ENCODE measurements at places on chromosomes 2 and 18.

DNA sequence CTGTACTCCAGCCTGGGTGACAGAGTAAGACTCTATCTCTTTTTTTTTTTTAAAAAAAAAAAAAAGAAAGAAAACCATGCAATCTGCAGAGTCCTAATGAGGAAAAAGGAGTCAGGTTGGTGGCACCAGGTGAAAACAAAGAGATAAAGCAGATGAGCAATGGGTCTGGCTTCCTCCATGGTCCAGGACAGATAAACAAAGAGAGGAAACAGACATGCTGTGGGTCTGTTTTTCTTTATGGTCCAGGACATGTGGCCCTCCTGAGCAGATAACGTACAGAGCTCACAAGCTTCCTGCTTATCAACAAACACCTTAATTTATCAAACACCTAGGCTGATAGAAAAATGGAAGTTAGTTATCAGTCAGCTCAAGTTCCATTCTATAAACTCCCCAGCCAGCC is 24.4 kb upstream of the TUBB6 start:
- no peak for DNase-seq

DNA sequence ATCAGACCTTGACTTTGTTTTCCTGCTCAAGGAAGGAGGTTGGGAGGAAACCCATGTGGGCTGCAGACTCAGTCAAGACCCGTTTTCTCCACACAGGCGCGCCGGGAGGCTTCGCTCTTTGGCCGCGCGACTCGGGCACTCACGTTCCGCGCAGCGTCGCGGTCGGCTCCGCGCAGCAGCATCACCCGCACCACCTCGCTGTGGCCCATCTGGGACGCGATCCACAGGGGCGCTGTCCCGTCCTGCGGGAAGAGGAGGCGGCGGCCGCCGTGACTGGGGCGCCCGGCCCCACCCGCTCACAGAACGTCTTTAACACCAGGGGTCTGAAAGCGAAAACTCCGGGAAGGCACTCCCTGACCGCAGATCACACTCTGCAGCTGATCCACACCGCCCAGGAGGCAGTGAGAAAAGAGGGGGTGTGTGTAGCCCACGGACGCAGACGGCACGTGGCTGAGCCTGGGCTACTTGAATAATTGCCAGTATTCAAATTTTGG is 33.1 kb upstream of the NPC1 start:
- no peak for DNase-seq

DNA sequence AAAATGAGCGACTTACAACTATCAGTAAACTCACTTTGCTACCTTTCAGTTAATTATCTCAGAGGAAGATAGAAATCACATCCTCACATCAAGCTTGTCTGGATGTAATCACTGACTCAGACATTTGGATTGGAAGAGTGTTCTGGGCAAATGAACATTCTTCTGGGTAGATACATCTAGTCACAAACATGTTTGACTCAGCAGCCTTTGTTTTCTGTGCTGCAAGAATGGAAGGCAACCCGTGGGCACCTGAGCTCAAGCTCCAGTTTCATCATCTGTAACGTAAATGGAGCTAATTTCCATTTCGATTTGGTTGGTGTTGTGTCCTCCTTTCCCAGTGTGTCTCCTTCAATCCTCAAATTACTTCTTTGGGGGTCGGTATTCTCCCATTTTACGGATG is 58.5 kb downstream of the ACAA2 start:
- no peak for DNase-seq

DNA sequence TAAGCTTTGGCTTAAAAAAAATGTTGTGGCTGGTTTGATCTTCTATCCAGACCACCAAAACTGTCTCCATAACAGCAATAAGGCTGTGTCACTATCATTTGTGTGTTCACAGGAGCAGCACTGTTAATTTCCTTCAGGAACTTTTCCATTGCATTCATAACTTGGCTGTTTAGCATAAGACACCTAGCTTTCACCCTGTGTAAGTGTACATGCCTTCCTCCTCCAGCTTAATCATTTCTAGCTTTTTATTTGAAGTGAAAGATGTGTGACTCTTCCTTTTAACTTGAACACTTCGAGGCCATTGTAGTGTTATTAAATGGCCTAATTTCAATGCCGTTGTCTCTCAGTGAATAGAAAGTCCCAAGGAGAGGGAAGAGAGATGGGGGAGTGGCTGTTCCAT is 352.9 kb upstream of the VWC2L start:
- DNase-seq = no peak

DNA sequence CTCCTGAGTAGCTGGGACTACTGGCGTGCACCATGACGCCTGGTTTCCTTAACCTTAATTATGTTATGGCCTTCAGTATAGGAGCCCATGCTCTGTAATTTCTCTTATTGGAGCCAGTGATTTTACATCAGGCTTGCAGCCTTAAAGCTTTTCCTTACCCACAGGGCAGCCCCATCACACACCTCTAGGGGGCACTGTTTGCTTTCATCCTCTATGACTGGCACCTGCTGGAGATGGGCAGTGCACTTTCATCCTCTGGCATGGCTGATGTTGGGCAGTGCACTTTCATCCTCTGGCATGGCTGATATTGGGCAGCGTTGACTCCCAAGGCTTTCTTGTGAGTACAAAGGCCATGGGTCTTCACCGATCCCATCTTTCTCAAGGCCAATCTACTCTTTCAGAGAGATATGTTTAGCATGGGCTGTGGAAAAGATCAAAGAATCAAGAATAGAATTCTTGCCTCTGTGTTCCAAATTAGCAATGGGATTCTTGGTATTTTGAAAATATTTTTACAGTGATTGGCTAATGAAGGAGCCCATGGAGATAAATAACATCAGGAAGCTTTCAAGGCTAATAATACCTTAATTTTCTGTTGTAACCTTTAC is 80.7 kb upstream of the MEX3C start:
- DNase-seq = peak; percentile 64

GRCh38 chr2:8767324-8767723 is 70.1 kb downstream of the KIDINS220 start:
- DNase-seq = no peak

- DNase-seq = no peak
Measured at GRCh38 chr2:109481196-109481555, 132.6 kb downstream of the SEPTIN10 start.

GRCh38 chr18:28826107-28826506 is 649.2 kb upstream of the CDH2 start:
- no peak for DNase-seq

DNA sequence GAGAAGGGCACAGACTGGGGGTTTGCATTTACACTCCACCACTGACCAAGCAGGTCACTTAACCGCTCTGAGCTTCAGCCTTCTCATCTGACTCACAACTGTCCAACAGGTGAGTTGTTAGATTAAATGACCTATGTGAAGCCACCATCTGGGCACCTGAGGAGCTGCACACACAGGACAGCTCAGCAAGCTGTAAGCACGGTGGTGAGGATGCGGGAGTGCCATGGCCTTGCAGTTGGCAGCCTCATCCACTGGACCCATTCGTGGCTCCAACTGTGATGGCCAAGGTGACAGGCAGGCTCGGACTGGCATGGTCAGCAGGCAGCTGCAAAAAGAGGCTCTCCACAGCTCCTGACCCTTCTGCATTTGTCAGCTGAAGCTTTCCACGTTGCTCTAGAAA is 23.3 kb upstream of the AMMECR1L start:
- no peak for DNase-seq

- DNase-seq = peak; percentile 71
Measured at GRCh38 chr18:3380384-3380961, 69.5 kb upstream of the TGIF1 start.

GRCh38 chr2:224084266-224084892 is 45.3 kb upstream of the SERPINE2 start:
- no peak for DNase-seq

GRCh38 chr2:66432801-66433694 is 1.9 kb upstream of the MEIS1 start:
- peak; percentile 35 for DNase-seq

DNA sequence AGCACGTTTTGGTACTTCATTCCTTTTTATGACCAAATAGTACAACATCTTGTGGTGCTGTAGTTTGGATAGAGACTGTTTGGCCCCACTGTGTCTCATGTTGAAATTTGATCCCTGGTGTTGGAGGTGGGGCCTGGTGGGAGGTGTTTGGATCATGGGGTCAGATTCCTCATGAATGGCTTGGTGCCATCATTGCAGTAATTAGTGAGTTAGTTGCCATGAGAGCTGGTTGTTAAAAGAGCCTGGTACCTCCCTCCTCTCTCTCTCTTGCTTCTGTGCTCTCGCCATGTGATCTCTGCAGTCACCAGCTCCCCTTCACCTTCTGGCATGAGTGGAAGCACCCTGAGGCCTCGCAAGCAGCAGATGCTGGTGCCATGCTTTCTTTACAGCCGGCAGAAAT is 50.9 kb downstream of the NCAPH start:
- no peak for DNase-seq

DNA sequence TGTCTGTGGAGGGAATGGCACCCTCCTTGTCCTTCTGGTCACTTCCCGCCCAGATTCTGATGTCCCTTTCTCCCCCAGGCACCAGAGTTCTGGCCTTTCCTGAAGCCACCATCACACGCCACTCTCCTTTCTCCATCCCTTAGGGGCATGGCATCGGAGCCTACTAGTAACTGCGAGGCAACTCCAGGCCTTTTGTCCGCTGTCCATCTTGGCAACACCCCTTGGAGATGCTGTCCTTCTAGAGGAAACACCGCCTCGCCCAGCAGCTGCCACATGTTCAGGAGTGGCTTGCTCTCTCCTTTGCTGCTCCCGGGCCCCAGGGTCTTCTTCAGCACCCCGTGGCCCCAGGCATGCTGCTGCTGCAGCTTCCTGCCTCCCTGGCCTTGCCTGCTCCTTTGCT is 267.0 kb downstream of the SRBD1 start:
- no peak for DNase-seq

GRCh38 chr18:74204526-74205152 is 56.3 kb downstream of the TIMM21 start:
- no peak for DNase-seq

DNA sequence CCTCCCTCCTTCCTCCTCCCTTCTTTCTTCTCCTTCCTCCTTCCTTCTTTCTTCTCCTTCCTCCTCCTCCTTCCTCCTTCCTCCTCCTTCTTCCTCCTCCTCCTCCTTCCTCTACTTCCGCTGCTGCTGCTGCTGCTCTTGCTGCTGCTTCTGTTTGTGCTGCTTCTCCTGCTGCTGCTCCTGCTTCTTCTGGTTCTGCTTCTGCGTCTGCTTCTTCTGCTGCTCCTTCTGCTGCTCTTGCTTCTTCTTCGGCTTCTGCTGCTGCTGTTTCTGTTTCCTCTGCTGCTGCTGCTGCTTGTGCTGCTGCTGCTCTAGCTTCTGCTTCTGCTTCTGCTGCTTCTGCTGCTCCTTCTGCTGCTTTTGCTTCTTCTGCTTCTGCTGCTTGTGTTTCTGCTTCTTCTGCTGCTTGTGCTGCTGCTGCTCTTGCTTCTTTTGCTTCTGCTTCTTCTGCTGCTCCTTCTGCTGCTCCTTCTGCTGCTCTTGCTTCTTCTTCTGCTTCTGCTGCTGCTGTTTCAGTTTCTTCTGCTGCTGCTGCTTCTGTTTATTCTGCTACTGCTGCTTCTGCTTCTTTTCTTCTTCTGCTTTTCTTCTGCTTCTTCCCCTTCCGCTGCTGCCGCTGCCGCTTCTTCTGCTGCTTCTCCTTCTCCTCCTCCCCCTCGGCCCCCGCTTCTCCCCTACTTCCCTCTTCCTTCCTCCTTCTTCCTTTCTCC is 8.6 kb downstream of the SNRNP27 start:
- no peak for DNase-seq

GRCh38 chr2:229416116-229416694 is 145.1 kb upstream of the PID1 start:
- DNase-seq = no peak

GRCh38 chr2:44981714-44982108 is 27.5 kb downstream of the SIX2 start:
- DNase-seq = peak; percentile 60

- peak; percentile 1 for DNase-seq
Measured at GRCh38 chr18:30970196-30970816, 72.2 kb downstream of the DSC3 start.

- DNase-seq = no peak
Measured at GRCh38 chr18:26532367-26533340, 15.7 kb downstream of the KCTD1 start.

DNA sequence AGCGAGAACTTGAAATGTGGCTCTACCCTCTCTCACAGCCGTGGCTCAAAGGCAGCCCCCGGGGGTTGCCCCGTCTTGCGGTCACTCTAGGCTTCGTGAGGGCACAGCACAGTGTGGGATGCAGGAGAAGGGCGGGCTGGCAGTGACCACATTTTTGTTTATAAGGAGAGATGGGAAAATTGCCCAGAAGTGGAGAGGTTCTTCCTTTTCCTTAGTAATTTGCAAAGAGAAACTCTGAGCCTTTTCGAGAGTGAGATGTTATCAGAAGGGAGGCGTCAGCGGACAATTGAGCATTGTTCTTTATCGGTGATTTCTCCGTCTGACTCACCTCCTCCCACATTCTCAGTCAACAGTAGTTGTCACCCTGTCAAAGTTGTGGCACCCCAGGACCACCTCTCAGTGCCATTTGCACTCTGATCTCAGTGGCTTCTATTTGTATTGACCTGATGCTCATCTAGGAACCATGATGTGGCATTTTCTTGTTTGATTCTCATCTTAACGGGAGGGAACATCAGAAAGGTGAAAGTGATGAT is 89.6 kb downstream of the ACAA2 start:
- peak; percentile 68 for DNase-seq

- no peak for DNase-seq
Measured at GRCh38 chr2:100742277-100743254, 77.4 kb upstream of the NPAS2 start.

DNA sequence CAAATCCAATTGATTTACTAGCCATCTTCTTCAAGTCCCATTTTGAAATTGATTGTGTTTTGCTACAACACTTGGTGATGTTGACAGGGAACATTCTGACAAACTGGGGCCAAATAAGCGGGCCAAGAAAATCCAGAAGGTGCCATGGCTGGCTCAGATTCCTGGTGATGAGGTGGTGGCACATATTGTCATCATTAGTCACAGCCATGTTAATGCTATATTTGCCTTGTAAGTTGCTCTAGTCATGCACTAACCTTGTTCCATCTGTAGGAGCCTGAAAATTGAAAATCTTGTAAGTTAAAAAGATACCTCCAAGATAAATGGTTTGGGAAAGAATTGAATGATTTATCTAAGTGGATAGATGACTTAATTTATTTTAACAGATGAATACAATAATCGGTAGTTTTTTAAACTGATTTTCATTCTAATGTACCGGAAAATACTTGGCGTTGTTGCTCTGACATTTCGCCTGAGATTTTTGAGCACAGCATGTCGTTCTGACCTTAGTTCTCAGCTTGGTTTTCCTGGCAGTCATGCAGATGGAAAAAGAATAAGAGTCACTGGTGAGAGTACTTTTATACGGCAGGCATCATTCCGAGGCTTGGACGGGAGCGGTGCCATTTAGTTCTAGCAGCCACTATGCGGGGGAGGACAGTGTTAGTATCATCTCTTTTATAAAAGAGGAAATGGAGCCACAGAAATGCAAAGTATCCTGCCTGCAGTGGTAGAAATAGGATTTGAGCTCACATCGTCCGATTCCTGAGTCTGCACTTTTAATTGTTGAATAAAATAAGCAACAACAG is 133.9 kb downstream of the ZNF532 start:
- no peak for DNase-seq

DNA sequence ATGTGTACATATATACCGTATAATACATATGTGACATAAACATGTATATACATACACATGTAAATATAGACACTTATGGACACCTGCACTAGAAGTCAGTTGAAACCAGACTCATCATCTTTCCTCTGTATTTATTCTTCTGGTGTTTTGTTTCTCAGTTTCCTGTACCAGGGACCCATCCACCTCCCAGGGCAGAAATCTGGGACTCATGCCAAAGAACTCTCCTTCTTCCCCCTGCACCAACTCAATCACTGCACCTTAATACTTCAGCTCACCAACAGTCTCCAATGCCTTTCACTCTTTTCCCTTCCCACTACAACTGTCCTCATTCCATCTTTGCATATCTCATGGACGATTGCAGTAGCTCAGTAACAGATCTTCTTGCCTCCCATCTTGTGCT is 428.0 kb downstream of the FBXO15 start:
- DNase-seq = no peak

GRCh38 chr2:199818026-199818425 is 33.0 kb downstream of the FTCDNL1 start:
- no peak for DNase-seq

All from activated CD4-positive, alpha-beta T cell treated with anti-CD3 and anti-CD28 coated beads, Interleukin-2, Interleukin-4, amounts not matched to agents 100 ng/mL and 50 ng/mL, durations not matched to agents 16 hours and 8 hours (primary cell).